ENCODE measurements at places on chromosomes 7 and 10.

DNA sequence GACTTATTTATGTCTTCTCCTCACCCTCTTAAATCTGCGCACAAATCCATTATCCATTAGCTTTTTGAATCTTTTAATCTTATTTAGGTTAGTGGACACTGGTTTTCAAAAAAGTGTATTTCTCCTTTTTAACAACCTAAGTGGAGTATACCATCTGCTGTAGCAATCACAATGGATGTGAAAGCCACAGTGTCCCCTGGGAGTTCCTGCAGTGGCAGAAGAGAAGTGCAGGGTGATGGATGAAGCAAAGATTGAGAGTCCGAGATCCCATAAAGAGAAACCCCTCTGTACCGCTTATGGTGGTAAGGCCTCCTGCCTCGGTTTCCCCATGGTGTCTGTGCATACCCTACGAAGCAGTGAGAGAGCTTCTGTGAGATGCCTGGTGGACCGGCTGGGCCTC lies 236.4 kb downstream of the COBL start:
- no peak for DNase-seq

DNA sequence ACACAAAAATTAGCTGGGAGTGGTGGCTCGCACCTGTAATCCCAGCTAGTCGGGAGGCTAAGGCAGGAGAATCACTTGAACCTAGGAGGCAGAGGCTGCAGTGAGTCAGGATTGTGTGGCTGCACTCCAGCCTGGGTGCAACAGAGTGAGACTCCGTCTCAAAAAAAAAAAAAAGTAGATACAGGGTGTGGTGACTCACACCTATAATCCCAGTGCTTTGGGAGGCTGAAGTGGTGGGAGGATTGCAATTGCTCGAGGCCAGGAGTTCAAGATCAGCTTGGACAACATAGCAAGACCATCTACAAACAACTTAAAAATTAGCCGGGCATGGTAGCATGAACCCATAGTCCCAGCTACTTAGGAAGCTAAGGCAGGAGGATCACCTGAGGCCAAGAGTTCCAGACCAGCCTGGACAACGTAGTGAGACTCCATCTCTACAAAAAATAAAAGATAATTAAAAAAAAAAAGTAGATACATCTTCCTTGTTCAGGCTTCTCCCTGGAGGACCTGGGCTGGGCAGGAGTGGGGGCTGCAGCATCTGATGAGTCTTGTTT lies 2.0 kb downstream of the MOSPD3 start:
- DNase-seq: no peak

DNA sequence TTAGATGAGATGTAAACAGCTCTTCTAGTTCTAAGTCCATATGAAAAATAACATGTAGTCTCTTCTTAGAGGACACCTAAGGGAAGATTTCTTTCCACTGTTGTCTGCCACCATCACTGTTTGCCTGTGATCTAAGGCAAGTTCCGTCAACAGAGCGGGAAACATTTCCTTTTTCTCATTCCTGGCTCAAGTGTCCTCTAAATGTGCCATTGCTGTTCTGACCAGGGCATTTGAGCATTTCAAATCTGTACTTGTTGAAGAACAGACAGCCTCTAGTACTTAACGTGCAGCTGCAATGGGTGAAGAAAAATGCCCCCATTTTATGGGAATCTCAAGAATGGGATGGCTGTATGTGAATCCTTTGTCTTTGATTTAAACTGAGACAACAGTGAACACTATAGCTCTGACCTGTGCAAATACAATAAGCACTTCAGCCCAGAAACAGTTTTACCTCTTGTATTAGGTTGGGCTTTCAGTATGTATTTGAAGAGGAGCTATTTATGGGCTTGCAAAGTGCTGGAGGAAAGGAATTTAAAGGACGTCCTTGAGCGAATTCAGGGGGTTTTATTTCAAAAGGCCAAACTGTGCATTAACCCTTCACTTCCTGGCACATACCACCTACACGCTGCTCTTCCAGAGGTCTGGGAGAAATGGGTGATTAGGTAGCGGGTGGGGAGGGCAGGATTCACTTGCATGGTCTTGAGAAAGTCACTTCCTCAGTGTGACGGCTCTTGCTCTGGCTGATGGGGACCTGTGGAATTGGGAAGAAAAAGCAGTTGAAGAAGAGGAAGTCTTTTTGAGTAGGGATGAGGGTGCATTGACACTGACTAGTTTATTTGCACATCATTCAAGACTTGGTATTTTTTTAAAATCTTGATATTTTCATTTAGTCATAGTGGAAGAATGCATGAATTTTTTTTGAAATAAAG lies 66.1 kb downstream of the THNSL1 start:
- DNase-seq: no peak

GRCh38 chr7:143906151-143906550 lies 4.2 kb upstream of the TCAF1 start:
- no peak for DNase-seq

GRCh38 chr7:43904533-43905208 lies 1.7 kb downstream of the URGCP start:
- DNase-seq: no peak

- DNase-seq: no peak
Observed at GRCh38 chr10:76213876-76214275, 782.5 kb downstream of the LRMDA start.

DNA sequence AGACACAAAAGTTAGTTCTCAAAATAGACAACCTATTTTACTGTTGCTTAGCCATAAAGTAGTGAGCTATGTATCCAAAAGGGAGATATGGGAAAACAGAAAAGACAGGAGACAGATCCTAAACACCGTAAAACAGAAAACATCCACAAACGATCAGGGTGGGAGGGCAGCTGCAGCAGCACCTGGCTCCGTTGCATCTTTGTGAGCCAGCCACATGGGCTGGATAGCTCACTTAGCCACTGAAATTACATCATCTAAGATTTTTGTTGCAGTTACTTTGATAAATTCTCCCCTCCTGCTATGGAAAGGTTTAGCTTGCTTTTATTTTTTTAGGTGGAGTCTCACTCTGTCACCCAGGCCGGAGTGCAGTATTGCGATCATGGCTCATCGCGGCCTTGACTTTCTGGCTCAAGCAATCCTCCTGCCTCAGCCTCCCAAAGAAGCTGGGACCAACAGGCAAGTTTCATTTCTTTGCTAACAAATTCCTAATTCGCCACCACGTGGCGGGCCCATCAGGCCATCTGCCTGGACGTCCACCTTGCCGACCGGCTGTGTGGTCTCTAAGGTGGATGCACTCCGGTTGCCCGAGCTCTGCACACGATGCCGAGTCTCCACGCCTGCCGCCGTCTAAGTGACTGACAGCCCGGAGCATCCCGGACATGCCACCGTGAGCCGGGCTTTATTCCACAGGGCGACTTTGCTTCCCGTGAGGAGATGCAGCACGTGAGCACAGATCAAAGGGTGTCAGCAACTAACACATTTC lies 159.8 kb downstream of the DIP2C start:
- no peak for DNase-seq

- DNase-seq: no peak
Observed at GRCh38 chr10:102066399-102067088, 1.4 kb downstream of the HPS6 start.

GRCh38 chr7:124130-124949 lies 68.0 kb upstream of the FAM20C start:
- no peak for DNase-seq

GRCh38 chr7:153151766-153152165 lies 392.2 kb downstream of the ACTR3B start:
- DNase-seq: no peak

GRCh38 chr7:113113912-113114311 lies 4.4 kb downstream of the SMIM30 start:
- no peak for DNase-seq

GRCh38 chr10:133241501-133242205 lies 4.0 kb downstream of the VENTX start:
- DNase-seq: peak; percentile 17

DNA sequence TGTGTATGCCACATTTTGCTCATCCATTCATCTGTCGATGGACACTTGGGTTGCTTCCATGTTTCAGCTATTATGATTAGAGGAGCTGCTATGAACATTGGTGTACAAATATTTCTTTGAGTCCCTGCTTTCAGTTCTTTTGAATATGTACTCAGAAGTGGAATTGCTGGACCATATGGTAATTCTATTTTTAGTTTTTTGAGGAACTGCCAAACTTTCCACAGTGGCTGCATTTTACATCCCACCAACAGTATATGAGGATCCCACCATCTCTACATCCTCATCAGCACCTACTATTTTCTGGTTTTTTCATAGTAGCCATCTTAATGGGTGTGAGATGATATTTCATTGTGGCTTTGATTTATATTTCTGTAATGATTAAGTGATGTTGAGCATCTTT lies 44.7 kb upstream of the ZMIZ2 start:
- no peak for DNase-seq

DNA sequence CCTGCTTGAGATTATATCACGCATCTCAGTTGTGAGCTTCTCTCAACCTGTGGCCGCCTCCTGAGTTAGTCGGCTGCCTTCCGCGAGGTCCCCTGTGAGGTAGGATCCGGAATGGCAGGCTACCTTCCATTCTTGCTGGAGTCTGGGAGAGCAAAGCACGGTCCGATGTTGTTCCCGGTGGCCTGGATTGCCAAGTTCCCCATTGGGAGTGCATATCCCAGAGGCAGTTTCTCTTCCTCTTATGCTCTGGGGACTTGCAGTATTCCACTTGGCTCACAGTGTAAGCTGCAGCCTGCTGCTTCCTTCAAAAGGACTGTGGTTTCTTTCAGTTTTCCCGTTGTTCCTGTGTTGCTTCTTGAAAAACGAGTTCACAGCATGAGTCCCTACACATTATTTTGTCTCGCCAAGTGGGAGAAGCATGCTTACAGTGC lies 225.4 kb upstream of the ZWINT start:
- DNase-seq: no peak

DNA sequence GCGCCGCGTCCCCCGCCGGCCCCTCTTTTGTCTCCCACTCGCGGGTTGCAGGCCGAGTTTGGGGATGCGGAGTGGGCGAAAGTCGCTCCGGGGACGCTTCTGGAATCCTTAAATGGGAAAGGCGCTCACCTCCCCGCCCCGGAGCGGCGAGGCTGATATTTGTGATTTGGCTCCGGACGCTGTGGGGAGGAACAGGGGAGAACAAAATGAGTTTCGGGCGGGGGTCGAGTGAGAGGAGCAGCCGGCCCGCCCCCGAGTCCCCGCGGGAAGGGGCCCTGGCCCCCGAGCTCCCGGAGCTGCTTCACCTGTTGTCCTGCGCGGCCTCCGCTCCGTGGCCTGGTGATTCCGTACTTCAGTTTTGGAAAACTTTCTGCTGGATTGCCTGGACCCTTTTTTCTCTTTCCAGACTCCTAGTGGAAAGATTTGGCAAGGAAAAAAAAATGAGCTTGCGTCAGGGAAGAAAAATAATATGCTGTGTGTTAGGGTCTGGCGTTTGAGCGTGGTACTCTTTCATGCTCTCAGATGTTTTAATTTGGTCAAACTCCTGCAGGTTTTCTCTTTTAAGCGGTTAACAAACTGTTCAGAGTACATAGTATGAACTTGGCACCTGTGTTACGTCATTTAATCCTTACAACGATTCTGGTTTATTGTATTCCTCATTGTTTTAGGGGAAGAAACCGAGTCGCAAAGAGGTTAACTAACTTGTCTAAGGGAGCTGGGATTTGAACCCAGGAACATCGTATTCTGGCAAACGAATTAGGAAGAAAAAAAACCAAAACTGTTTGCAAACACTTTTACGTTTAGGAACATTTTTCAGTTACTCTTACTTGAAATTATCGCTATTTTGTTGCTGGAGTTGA lies 924 bp downstream of the BMPR1A start:
- no peak for DNase-seq

Measured in CD4-positive, alpha-beta T cell treated with Interleukin-15 for 4 hours (primary cell).